ENCODE measurements at places on chromosomes 7 and 10. TPM values are rescaled to one million over a fixed set of nuclear protein-coding genes. Genes with fewer than 3 reads are reported as not detected.

RBP4 gene
- 7.5 TPM for total RNA-seq

AQP1 gene
- total RNA-seq = 81.9 TPM

NEUROD6 gene
- not detected for total RNA-seq

CUBN gene
- total RNA-seq = 0.27 TPM

CPVL gene
- total RNA-seq = 5.6 TPM

IFIT3 gene
- 8.9 TPM for total RNA-seq

NCF1 gene
- total RNA-seq = 0.53 TPM

CRTAC1 gene
- 0.56 TPM for total RNA-seq

CH25H gene
- total RNA-seq = not detected

JCAD gene
- 6.0 TPM for total RNA-seq

DKK1 gene
- total RNA-seq = not detected

Measured in gastrocnemius medialis (tissue), 4 donors.